Stimulated activated CD8-positive, alpha-beta memory T cell treated with anti-CD3 and anti-CD28 coated beads, Interleukin-2, amount 100 ng/mL, for 48 hours (primary cell): ENCODE measurements at places on chromosomes 16 and 17.

DNA sequence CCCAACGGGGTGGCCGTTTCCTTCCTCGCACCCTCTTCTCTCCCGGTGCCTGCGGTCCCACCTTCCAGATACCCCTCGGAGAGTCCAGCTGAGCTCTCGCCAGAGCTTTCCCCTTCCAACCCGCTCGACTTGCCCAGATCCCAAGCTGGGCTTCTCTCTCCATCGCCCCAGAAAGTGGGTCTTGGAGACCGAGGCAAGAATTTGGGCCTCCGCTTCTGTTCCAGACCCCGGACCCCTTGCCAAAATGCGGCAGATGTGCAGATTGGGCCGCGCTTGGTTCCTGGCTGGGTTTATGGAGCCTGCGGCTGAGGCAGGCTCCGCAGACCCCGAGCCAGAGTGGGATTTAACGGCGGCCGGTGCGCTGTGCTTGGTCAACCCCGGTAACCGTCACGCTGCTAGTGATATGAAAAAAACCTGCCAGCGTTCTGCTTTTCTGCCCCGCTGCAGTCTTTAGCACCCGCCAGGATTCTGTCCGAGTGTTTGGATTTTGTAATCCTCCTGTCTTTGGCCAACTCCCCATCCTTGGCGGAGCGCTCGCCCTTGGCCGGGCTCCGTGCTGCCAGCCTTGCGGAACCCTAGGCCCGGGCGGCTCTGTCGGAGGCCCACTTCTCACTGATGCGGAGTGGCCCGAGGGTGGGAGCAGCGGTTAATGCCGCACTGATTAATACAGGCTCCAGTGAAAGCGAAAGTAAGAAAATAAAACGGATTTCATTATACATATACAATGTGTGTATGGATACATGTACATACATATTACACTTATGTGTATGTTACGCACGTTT, 754 bp upstream of the SLFN11 start:
- peak; percentile 40 for DNase-seq

DNA sequence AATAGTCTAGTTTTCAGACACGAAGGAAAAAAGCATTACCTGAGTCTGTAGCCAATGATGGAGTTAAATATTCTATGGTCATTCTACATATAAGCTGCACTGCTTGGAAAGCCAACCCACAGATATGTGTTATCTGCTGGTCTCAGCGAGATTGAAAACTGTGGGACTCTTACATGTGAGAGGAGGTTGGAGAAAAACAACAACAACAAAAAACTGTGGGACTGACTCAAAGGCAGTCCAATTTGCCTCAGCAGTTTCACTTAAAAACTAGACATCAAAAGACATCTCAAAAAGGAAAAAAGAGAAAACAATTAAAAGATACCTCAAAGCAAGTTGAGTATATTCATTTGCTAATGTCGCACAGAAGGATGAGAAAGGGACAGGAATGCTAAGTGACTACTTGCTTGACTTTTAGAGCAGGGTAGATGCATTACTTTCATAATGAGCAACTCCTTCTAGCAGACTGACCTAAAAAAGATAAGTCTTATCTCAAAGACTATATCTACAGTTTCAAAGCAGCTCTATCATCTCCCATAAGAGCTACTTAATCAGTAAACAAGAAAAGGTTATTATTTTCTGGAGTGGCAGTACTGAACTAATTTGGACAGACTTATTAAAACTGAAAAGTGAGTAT, 35.5 kb upstream of the ITGA2B start:
- DNase-seq = no peak

- no peak for DNase-seq
Measured at GRCh38 chr16:67104061-67104460, 5.7 kb upstream of the PHAF1 start.

DNA sequence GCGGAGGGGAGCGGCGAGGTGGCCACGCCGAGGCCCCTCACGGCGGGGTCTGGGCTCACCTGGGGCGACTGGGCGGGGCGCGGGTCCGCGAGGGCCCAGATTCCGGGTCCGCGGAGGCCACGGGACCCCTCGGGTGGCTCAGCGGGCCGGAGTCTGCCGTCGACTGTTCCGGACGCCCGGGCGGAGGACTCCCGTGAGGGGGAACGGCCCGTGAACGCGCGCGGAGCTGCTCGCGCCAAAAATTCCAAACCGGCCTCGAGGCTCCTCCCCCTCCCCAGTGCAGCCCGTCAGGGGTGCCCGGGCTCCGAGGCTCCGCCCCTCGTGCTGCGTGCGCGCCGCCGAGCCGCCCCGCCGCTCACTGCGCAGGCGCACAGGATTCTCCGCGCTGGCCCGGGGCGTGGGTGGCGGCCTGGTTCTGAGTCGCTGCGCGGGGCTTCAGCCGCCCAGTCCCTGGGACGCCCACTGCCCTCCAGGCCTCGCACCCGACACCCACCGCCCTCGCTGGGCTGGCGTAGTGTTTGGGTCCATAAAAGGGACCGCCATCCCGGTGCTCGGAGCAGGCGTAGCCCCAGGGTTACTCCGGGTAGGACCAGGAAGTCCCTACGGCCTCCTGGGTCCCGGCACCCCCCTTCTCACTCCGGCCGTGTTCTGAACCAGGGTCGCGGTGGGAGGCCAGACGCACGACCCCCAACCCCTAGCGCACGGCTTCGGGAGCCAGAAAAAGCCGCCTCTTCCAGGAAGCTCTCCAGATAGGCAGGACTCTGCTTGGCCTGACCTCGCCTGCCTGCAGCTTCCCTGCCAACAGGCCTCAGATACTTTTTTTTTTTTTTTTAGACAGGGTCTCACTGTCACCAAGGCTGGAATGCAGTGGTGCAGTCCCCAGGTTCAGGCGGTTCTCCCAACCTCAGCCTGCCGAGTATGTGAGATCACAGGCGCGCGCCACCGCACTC, at the start of gene PKMYT1:
PKMYT1 (minus strand) TSS at position 220 of the 950 bp plus-strand sequence. CDS start 789 bp downstream, outside the sequence.
- peak; percentile 97 for DNase-seq

DNA sequence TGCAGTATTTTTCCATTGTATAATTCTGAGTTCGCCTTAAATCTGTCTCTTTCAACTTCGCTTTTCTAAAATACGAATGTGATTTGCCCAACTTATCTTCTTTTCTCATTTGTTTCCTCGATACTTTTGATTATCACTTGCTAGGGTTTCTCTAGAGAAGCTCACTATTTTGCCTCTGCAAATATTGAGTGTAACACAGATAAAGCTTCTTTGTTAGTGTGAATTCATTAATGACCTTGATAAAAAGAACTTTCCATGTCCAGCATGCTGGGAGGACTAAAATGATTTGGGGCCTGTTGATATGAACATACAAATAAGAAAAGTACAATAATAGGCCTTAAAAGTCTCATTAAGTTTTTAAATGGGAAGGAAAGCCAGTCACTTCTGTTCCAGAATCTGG, 303.3 kb downstream of the MAP2K6 start:
- DNase-seq = no peak
